ENCODE measurements at places on chromosomes 13 and 19.

DNA sequence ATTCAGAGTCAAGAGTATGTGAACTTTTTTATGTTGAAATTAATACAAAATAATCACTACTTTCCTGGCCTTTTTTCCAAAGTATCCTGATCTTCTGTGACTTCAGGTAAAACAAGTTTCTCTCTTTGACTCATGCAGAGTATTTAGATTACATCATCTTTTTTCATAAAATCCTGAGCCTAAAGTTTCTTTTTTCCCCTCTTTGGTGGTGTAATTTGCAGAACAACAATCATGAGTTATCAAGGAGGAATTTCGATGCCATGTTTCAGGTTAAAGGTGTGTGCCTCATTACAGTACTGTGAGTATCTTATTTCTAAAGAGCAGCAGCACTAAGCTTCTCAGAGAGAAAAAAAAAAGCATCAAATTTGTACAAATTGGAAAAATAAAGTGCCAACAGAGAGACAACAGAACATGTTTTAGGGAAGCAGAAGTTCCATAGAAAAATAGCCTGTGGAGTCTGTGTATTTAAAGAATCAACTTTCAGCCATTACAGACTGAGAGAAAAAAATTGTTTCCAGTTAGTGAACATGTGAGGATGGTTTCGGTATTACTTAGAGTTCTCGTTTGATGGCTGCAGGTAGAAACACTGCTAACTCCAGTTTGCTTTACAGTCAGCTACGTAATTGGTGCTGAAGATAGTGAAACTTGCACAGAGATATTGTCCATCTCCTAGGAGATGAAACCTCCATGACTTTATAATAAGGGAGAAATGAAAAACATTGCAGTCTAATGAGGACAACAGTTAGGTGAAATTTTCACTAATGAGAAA is 78.1 kb upstream of the PCDH9 start:
- DNase-seq, result no peak

- no peak for DNase-seq
Measured at GRCh38 chr19:2615782-2616181, 86.7 kb downstream of the GNG7 start.

DNA sequence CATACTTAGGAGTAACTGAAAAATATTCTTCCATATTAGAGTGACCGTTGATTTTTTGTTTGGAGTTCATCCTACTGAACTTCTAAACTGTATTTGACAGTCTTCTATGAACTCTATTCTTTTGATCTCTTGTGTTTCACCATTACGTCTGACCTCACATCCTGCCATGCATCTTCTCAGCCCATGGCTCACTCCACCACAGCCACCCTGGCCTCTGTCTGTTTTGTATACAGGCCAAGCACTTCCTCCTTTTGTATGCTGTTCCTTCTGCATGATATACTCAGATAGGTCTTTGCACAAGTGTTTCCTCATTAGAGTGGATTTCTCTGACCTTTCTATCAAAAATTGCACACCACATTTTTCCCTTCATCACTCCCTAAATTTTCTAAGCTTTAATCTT is 119.9 kb downstream of the MAB21L1 start:
- DNase-seq, result no peak

DNA sequence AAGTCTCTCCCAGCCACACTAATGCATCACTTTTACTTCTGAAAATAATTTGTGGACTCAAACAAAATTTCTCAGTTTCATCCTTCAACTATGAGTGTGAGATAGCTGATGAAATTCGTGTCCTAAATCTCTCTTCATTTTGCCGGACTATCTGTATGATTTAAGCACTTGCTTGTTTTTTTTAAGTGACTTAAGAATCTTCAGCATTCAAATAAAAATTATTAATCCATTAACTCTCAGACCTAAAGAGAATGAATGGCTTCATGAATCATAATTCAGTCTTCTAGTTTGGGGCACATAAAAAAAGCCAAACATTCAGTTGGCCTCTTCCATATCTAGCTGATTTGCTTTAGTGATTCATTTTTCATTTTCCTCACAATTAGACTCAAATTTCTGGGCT is 579.5 kb downstream of the DCT start:
- no peak for DNase-seq

GRCh38 chr19:57437931-57438330 is 2.8 kb downstream of the ZNF749 start:
- DNase-seq, result no peak
